ENCODE measurements at places on chromosomes 16 and 17.

- no peak for DNase-seq
Observed at GRCh38 chr17:77490361-77491183, 349.8 kb downstream of the SEC14L1 start.

GRCh38 chr17:37662353-37662752 is 19.1 kb upstream of the DDX52 start:
- DNase-seq: no peak

GRCh38 chr17:72671016-72671415 is 421.5 kb downstream of the SLC39A11 start:
- DNase-seq: no peak

- DNase-seq: peak; percentile 74
Observed at GRCh38 chr17:67441052-67441895, 64.2 kb downstream of the PITPNC1 start.

DNA sequence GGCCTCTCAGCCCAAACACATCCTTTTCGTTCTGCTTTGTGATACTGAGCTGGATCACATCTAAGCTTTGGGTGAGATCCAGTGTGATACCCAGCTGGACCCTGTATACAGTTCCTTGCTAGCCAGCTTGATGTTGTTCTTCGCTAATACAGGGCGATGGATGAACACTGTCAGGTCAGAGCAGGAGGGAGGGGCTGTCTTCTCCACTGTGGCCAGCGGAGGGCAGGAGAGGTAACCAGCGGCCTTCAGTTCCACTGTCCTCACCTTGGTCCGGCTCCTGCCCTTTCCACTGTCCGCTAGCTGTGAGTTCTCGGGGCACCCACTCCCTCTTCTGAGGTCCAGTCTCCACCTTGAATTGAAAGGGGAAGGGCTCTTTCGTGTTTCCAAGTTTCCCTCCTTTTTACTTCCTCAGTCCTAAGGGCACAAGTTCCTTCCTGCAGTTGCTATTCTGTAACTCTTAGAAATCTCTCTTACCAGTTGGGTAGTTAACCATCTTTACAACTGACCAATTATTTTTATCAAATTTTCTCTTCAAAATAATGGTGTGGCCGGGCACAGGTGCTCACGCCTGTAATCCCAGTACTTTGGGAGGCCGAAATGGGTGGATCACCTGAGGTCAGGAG is 3.0 kb upstream of the ZNF213 start:
- DNase-seq: peak; percentile 36

DNA sequence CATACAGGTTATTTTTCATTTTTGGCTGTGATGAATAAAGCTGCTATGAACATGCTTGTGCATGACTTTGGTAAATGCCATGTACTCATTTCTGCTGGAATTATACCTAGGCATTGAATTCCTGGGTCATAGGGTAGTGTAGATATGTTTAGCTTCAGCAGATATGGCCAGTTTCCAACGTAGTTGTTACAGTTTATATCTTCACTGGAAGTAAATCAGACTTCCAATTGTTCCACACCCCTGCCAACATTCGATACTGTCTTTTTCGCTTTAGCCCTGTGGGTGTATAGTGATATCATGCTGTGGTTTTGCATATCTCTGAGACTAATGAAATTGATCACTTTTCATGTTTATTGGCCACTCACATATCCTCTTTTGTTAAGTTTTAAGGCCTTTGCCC is 50.4 kb downstream of the ARHGAP27 start:
- no peak for DNase-seq

GRCh38 chr16:14186007-14186794 is 115.1 kb downstream of the MRTFB start:
- DNase-seq: no peak

DNA sequence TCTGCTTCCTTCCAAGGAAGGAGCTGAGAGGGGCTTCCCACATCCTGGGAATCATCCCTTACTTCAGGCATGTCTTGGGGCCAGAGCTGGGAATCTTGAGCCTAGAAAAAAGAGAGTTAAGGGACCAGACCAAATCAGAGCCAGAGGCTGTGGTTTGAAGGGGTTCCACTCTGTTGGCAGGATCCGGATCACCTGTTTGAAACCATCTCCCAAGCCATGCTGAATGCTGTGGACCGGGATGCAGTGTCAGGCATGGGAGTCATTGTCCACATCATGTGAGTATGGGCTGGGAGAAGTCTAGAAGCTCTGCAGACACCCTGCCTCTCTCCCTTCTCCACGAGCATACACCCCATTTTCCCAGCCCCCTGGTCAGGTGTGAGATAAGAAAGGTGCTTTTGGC is 9.7 kb downstream of the PSMB3 start:
- no peak for DNase-seq

GRCh38 chr17:15029469-15029868 is 235.7 kb downstream of the PMP22 start:
- DNase-seq: no peak

- no peak for DNase-seq
Observed at GRCh38 chr17:76686538-76687297, 24.0 kb downstream of the MXRA7 start.

DNA sequence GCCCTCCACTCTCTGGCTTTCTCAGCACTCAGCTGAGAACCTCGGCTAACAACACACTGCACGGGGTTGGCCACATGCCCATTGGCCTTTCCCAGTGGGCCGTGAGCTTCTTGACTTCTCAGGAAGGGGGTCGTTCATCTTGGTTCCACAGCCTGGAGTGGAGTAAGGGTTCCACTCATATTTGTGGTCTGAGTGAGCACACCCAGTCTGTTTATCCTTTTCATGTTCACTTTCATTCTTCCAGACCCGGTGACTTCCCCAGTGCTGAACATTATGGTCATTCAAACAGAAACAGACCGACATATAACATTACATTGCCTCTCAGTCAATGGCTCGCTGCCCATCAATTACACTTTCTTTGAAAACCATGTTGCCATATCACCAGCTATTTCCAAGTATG is 8.2 kb downstream of the MILR1 start:
- no peak for DNase-seq

DNA sequence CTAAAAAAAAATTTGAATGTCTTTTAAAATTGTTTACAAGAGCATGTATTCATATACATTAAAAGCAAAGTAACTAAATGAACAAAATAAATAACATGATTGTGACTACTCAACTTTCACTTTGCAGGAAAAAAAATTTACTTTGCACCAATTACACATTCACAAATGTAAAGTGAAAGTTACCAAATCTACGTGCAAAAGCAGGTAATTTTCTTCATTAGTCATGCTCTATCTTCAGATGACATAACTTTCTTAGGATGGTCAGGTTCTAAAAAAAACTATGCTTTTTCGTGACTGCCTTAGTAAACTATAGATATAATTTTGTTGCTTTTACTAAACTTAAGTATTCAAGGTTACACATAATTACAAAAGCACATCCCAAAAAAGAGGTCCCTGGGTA is 17.0 kb upstream of the ABCA10 start:
- no peak for DNase-seq

DNA sequence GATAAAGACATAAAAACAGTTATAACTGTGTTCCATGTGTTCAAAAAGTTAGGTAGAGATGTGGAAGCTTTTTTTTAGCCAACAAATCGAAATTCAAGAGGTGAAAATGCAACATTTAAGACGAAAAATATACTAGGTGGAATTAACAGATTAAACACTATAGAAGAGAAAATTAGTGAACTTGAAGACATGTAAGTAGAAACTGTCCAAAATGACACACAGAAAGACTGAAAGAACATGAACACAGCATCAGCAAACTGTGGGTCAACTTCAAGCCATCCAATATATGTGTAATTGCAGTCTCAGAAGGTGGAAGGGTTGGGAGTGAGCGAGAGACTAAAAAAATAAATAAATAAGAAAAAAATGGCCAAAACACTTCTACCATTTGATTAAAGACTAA is 9.3 kb downstream of the FAM83G start:
- DNase-seq: no peak

DNA sequence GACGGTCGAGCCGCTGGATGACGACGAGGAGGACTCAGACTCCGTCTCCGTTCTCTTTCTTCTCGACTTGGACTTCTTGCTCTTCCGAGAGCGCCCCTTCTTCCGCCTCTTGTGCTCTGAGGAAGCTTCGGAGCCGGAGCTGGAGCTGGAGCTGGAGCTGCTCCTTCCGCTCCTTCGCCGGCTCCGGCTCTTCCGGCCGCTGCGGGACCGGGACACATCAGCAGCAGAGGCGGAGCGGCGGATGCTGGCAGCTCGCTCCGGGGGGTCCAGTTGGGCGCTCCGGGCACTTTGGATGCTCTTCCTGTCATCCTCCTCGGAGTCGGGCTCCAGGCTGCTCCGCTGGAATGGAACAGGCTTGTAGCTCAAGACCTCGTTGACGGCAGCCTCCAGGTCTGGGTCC is 36.9 kb downstream of the PIPOX start:
- no peak for DNase-seq

GRCh38 chr16:71441348-71442050 is 355 bp downstream of the TLE7 start:
- DNase-seq: peak; percentile 38

- no peak for DNase-seq
Observed at GRCh38 chr16:87838643-87839541, 30.4 kb downstream of the SLC7A5 start.

- peak; percentile 19 for DNase-seq
Observed at GRCh38 chr16:55257966-55258613, 65.9 kb upstream of the IRX6 start.

- DNase-seq: no peak
Observed at GRCh38 chr16:7086822-7087616, 245.6 kb upstream of the RBFOX1 start.

DNA sequence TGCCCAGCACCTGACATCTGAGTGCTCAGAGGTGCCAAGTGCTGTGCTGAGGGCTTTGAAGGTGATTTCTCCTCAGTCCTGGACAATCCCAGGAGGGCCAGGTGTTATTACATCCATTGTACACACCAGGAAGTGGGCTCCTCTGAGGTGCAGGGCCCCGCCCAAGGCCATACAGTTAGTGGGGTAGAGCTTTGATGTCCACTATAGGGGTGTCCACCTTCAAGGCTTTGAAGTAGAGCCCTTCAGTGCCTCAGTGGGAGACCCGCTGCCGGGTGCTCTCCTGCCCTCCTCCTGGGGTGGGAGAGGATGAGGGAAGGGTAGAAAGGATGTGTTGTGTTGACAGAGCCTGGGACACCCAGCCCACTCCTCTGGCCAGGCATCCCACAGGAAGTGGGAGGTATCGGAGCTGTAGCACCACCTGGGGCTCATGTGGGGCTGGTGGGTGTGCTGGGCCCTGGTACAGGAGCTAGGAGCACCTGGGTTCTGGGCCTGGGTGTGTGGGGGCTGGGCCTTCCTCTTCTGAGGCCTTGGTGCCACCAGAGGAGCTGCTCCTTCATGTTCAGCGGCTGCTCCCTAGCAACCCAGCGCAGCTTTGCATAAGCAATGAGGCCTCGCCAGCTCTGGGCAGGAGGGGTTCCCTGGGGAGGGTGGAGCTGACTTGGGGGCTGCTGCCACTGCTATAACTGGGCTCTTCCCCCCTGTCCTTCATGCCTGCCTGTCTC is 7.4 kb downstream of the LASP1 start:
- peak; percentile 41 for DNase-seq

DNA sequence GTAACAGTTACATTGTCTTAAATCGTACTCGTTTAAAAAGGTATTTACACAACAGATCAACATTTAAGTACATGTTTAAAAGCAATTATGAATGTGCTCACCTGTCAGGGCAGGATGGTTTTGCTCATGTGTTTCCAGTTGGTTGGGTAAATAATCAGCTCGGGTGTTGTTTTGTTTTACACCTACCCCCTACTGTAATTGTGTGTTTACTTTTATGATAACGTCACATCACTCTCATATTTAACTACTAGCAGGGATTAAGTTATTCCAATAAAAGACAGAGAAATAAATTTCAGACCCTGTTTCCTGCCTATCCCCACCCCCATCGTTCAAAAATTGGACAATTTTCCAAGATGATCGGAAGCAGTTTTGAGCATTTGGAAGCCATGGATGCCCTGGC is 390.2 kb downstream of the SEC14L1 start:
- no peak for DNase-seq

GRCh38 chr16:13463619-13464018 is 456.3 kb upstream of the ERCC4 start:
- DNase-seq: no peak

- DNase-seq: no peak
Observed at GRCh38 chr16:75378616-75379015, 54.7 kb downstream of the CFDP1 start.

DNA sequence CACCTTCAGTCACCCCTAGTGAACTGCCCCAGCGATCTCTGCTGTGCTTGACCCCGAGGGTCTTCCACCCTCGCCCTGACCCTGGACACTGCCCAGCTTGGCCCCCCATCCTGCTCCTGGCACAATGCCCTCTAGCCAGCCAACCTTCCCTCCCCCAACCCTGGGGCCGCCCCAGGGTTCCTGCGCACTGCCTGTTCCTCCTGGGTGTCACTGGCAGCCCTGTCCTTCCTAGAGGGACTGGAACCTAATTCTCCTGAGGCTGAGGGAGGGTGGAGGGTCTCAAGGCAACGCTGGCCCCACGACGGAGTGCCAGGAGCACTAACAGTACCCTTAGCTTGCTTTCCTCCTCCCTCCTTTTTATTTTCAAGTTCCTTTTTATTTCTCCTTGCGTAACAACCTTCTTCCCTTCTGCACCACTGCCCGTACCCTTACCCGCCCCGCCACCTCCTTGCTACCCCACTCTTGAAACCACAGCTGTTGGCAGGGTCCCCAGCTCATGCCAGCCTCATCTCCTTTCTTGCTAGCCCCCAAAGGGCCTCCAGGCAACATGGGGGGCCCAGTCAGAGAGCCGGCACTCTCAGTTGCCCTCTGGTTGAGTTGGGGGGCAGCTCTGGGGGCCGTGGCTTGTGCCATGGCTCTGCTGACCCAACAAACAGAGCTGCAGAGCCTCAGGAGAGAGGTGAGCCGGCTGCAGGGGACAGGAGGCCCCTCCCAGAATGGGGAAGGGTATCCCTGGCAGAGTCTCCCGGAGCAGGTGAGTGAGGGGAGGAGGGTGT is at the start of gene TNFSF13:
TNFSF13 (plus strand) TSS at position 207 of the 776 bp plus-strand sequence; CDS start at position 497, 290 bp downstream.
- no peak for DNase-seq

- no peak for DNase-seq
Observed at GRCh38 chr16:1443403-1443973, 868 bp downstream of the CCDC154 start.

GRCh38 chr17:56785405-56785804 is 48.3 kb downstream of the C17orf67 start:
- no peak for DNase-seq

DNA sequence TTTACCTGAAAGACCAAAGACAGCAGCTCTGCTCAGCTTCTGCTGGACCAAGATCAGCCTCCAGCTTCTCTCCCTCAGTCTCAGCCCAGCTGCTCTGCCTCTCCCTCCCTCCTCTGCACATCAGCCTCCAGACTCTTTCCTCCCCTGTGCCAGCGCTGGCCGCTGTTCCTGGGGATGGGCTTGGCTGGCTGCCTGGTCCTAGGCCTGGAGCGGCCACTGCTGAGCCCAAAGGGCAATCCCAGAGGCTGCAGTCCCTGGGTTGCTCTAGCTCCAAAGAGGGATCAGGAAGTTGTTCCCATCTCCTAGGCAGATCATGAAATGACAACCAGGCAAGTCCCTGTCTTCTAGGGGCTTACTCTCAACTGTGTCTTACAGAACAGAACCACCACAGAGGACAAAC is 31.3 kb downstream of the DCUN1D3 start:
- DNase-seq: no peak
